NK-92 treated with Interleukin-12 subunit alpha and Interleukin-12 subunit beta, amount 100 ng/mL, for 24 hours (cell line): ENCODE measurements at places on chromosomes 3 and 15.
A peak's percentile ranks its signal among the peaks of the same experiment; 100 is the strongest.

DNA sequence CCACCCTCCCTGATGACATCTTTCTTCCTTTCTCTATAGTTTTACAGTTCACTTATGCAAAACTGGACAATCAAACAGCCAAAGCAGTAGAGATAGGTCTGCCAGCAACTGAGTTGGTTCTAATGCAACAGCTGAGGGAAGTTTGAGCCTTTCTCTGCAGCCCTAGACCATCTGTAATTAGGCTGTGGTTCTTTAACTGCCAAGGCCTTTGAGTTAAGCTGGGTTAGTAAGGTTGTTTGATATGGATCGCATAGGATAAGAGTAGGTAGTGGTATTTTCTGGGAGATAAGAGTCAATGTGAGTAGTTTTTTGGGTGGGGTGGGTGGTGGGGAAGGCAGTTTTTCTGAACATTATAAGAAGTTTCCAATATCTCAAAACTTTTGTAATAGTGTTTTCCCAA, 3.0 kb downstream of the RPL39L start:
- no peak for DNase-seq

DNA sequence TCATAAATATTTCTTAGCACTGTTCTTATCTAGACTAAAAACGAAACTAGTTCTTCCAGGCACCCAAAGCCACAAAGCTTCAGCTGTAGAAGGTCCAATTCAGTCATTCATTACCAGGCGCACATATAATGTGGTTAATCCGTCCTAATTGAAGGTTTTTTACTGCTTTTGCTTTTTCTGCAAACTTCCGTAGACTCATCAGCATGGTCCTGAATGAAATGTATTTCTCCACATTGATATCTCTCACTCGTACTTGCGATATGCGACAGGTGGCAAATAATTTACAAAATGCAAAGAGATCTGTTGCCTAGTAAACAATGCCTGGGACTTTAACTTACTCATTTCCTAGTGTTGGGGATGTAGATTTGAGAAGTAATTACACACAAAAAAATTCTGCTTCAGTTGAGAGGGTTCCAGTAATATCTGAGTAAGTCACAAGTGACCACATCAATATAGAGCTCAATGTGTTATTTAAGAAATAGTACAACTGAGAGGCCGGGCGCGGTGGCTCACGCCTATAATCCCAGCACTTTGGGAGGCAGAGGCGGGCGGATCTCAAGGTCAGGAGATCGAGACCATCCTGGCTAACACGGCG, 75.0 kb upstream of the MBNL1 start:
- DNase-seq, result peak; percentile 31

GRCh38 chr15:63065262-63066221, 23.0 kb downstream of the TPM1 start:
- DNase-seq, result no peak

GRCh38 chr3:106619-107018, 89.9 kb upstream of the CHL1 start:
- DNase-seq, result no peak

DNA sequence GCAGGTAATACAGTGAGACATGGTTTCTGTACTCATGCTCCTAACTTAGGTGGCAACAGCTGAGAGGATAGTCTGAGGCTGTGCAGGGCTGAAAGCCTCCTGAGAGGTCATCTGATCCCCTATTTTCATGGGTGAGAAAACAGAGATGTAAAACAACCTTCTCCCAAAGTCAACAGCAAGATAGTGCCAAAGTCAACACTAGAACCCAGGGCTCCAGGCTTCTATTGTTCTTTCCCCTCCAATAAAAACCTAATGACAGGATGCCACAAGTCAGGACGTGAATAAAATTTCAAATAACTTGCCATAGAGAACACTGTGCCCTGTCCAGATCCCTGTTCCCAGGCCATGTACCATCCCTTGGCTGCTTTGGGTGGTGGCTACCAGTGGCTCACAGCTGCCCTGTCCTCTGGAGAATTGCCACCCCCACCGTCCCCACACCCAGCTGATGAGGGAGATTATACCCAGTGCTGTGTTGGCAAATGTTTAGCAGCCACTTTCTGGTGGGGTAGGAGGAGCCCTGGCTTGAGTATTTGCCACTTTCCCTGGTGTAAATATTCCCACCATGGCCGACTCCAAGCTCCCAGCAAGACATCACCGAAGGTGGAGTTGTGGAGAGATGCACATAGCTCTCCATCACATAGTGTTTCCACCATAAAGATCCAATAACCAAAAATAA, 54.8 kb downstream of the SRGAP3 start:
- DNase-seq, result no peak

GRCh38 chr15:60477916-60478565, 901 bp downstream of the ICE2 start:
- DNase-seq, result no peak

DNA sequence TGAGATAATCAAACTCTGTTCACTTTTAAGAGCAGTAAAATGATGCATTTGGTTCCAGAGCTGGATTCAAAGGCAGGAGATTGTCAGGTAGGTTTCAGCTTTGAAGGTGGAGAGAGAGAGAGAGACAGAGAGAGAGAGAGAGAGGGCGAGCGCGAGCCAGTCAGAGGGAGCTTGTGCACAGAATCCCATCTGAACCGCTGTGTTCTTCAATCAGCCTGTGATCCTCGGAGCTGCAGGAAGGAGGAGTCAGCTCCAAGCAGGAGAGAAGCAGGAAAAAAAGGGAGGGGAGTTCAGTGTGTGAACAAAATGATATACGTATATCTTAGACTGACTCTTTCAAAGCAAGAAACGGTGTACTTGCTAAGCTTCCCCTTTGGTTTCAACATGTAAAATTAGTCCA, at the start of gene GPR149:
GPR149 (minus strand) TSS at position 177 of the 400 bp plus-strand sequence. CDS start 575 bp downstream, outside the sequence.
- no peak for DNase-seq

- DNase-seq, result no peak
Measured at GRCh38 chr3:131223373-131224289, 157.9 kb upstream of the NUDT16 start.

GRCh38 chr3:196804773-196805172, 62.9 kb upstream of the SENP5 start:
- DNase-seq, result no peak

GRCh38 chr3:184335661-184336546, 1.5 kb upstream of the FAM131A start:
- no peak for DNase-seq

DNA sequence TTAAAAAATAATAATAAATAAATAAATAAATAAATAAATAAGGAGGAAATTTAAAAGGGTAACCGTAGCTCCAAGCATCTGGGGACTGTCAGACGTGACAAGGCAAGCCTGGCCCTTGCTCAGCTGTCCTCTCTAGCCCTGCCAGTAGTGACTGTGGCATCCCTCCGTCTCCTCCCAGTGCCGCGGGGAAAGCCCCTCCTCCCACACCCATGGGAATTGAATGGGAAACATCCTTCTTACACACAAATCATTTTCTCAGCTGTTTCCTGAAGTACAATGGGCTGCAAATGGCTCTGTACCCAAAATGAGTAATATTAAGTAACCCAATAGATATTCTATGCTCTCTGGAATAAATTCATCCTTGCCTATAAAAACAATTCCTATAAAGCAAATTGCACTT, 101.6 kb upstream of the RAD18 start:
- DNase-seq, result no peak

DNA sequence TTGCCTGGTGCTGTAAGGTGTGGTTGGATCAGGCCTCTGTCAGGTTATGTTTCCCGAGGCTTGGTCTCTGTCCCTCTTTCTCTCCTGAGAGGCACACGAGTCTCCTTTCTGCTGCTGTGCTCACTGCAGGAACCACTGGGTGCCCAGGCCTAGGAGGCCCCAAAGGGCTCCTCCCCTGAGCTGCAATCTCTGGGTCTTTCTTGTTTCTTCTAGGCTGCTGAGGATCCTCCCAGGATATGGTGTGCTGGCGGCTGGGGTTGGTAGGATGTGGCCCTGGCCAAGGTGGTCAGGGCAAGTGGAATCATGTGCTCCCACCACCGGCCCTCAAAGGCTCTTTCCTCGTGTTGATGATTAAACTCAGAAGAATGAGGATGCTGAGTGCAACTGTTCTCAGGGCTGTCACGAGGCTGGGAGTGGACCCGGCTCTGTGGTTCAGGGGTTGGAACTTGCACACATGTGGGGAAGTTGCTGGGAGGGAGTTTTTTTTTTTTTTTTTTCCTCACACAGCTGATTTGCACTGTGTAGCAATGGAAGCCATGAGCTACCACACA, 43.6 kb upstream of the CTSH start:
- no peak for DNase-seq

GRCh38 chr15:86059851-86060250, 19.8 kb upstream of the AGBL1 start:
- DNase-seq, result no peak

GRCh38 chr15:100261302-100262240, 80.2 kb downstream of the ADAMTS17 start:
- DNase-seq, result no peak

- DNase-seq, result no peak
Measured at GRCh38 chr3:45786801-45787495, 9.4 kb downstream of the SLC6A20 start.

- no peak for DNase-seq
Measured at GRCh38 chr3:151426341-151426657, 34.6 kb downstream of the IGSF10 start.

DNA sequence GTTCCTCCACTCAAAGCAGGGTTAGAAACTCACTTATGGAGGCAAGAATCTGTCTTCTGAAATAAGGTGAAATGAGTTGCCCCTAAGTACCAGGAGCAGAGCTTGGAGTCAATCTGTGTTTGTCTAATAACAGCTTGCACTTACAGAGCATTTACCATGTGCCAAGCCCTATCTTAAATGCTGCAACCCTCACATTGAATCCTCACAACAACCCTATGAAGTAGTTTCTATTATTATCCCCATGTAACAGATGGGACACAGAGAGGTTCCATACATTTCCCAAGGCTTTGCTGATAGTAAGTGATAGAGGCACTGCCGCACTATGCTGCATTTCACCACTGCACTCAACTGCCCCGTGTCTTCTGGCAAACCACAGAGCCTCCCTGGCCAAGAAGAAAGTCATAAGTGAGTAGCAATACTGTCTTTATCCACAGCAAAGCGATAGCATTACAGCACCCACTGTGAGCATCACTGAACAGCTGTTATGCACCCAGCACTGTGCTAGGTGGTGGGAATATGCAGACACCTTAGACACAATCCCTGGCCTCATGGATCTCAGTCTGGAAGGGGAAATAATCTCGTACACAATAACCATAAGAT, 141.5 kb downstream of the SSR3 start:
- DNase-seq, result no peak

DNA sequence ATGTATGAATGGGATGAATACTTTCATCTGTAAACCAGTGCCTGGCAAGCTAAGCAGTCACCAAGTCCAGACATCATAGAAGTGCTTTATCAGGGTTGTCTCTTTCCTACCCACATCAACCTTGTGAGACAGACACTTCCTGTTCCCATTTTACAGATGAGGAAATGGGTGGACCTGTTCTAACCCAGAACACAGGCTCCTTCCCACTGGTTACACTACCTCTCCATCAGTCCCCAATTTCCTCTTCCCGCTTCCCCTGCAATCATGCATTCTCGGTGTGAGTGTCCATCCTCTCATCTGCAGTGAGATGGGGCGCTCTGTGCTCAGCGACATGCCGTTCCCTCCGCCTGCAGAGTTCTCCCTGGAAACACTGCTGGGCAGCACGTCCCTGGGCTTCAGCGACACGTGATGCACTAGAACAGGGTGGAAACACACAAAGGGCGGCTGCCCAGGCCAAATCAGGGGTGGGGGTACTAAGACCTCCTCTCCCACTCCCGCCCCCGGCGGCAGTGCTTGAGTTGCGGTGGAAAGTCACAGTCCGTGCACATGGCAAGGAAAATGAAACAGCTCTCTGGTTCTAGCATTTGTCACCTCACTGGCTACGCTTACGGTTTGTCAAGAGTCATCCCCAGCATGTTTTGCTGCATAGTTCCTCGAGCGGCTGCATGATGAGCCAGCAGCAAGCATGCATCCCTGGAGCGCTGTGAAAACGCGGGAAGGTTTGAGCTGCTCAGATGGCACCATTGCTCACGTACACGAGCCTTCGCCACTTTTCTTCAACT, 201.1 kb downstream of the ADAMTS17 start:
- no peak for DNase-seq

DNA sequence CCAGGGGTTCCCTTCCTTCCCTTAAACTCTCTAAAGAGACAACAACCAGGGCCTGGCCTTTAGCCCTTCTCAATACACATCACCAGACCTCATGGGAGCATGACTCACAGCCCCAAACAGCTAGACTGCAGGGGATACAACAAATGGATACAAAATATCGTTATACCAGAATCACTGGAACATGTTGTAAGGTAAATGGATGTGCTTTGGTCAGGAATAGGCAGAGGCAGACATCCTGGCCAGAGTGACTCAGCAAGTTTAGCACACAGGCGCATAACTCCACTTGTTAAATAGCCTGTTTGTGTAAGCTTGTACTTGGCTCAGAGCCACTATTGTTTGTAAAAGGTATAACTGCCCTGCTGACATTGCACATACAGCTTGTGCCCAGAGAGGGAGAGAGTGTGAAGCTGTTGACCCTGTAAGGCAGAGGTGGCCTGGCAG, 18.3 kb downstream of the TMED3 start:
- no peak for DNase-seq

DNA sequence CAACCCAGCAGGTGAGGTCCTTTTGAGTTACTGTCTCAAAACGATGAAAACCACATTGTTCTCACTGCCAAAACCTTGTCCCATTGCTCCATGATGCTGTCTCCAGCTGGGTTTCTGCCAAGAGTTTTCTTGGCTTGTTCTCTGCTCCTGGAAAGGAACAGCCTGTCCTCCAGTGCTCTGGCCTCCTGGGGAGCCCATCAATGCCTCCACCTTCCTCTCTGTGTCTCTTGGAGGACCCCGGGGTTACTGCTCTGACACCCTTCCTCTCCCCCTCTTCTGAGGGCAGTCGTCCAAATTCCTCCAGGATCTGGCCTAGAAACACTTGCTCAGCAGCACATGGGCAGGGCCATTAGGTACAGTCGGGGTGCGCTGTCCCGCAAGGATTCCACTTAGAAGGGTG, 63.9 kb upstream of the RGMA start:
- no peak for DNase-seq

DNA sequence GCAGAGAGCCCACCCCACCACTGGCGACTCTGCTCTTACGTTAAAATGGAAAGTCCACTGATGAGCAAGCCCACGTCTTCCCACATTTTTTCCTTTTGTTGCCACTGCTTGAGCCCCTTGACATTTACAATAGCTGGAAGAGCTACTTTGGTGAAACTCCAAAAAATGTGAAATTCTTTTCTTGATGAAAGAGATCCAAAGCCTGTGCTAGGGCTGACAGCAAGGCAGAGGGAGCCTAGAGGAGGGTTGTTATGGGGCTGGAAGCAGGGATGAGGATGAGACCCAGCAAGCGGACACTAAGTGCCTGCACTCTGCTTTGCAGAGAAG, 97.1 kb downstream of the CEMIP start:
- DNase-seq, result no peak

- DNase-seq, result no peak
Measured at GRCh38 chr3:15982667-15983196, 185.0 kb upstream of the ANKRD28 start.

GRCh38 chr3:42443819-42444436, 33.5 kb upstream of the LYZL4 start:
- peak; percentile 42 for DNase-seq

DNA sequence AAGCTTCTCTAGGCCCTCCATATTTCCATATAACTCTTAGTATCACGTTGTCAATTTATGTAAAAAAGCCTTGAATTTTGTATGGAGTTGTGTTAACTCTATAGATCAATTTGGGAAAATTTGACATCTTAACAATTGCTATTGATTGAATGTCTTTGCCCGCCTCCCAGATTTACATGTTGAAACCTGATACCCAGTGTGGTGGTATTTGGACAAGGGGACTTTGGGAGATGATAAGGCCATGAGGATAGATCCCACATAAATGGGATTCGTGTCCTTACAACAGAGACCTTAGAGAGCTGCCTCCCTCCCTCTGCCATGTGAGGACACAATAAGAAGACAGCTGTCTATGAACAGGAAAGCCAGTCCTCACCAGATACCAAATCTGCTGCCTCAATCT, 21.1 kb upstream of the TNK2 start:
- DNase-seq, result no peak
